Cardiac muscle cell (in vitro differentiated cells and primary cell): ENCODE measurements at places on chromosomes 1 and 21. TPM values are rescaled to one million over a fixed set of nuclear protein-coding genes. Genes with fewer than 3 reads are reported as not detected.
A peak's percentile ranks its signal among the peaks of the same experiment; 100 is the strongest.

WLS gene
- polyA plus RNA-seq: 113 and 125 TPM in 2 replicates

ETV3L gene
- polyA plus RNA-seq: not detected in 2 replicates

RNU1-3 gene
- 3.8 TPM in 1 of 2 replicates, not detected in the other for polyA plus RNA-seq

PIK3CD gene
- polyA plus RNA-seq: 3.0 and 6.5 TPM in 2 replicates

BCAN gene
- 0.23 and 0.39 TPM in 2 replicates for polyA plus RNA-seq

RIMS3 gene
- polyA plus RNA-seq: 29.1 and 29.7 TPM in 2 replicates

RGL1 gene
- 21.6 and 24.1 TPM in 2 replicates for polyA plus RNA-seq

TCHH gene
- polyA plus RNA-seq: not detected in 2 replicates

SPOCD1 gene
- 1.4 and 2.1 TPM in 2 replicates for polyA plus RNA-seq

ADAM30 gene
- polyA plus RNA-seq: not detected in 2 replicates

RGS18 gene
- not detected in 2 replicates for polyA plus RNA-seq

CBR1 gene
- 45.1 and 49.5 TPM in 2 replicates for polyA plus RNA-seq

PDE9A gene
- 6.8 and 12.5 TPM in 2 replicates for polyA plus RNA-seq

DNA sequence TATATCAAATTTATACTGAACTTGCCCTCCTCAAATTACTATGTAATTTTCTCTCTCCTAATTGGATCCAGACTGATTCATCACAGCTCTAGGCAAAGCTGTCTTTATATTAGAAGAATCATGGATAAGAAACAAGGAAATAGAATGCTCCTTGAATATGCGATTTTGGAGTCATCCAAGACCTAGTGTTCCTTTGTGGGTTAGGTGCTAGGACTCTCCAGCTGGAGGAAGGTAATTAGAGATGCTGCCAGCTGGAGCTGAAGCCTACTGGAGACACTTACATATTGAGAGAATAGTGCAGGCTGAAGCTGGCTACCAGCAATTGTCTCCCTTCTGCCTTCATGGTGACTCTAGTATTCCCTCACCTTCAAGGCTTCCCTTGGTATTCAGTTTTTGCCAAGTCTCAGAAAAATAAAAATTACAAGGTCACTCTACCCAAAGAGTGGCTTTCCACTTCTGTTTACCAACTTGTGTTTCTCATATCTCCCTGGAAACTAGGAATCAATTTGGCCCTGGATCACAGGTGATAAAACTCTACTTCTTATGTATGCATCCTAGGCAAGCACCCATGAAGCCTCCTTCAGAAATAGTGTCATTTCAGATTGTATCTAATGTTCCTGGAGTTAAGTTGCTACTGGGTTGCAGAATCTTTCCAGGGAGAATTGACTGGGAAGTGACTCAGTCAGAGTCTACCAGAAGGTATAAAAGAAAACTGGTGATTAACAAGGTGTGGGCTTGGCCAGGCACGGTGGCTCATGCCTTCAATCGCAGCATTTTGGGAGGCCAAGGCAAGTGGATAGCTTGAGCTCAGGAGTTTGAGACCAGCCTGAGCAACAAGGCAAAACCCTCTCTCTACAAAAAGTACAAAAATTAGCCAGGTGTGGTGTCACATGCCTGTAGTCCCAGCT lies 24.4 kb upstream of the DOCK7 start:
- no peak for DNase-seq

- no peak for DNase-seq
These were observed 119.6 kb downstream of the TMEM53 start for GRCh38 chr1:44554706-44555105.

DNA sequence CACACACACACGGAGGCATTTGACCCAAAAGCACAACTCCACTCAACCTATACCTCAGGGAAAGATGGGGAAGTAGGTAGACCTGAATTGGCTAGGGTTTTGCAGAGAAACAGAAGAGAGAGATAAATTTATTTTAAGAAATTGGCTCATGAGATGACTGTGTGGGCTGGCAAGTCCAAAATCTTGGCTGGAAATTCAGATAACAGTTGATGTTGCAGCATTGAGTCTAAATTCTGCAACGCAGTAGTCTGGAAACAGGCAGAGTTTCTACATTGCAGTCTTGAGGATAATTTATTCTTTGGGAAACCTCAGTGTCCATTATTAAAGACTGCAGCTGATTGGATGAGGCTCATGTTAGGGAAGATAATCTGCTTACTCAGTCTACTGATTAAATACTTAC lies 4.3 kb upstream of the LCE2B start:
- no peak for DNase-seq

GRCh38 chr21:42636520-42637266 lies 16.7 kb upstream of the PDE9A start:
- DNase-seq: peak; percentile 84

DNA sequence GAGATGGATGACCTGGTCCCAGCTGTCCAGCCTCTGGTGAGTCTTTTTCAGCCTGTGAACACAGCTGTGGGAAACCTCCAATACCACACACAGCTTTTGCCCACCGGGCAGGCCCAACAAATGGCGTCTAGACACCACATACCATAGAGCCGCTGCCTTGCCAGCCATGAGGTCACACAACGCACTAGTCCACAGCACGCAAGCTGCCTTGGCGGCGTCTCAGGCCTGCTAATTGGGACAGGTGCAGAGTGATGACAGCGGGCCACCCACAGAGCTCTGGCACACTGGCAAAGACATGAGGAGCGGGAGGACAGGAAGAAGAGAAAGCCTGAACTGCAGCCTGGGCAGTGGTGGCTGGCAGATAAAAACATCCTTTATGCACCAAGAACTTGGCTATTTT lies 125.5 kb downstream of the ADAMTS1 start:
- no peak for DNase-seq

DNA sequence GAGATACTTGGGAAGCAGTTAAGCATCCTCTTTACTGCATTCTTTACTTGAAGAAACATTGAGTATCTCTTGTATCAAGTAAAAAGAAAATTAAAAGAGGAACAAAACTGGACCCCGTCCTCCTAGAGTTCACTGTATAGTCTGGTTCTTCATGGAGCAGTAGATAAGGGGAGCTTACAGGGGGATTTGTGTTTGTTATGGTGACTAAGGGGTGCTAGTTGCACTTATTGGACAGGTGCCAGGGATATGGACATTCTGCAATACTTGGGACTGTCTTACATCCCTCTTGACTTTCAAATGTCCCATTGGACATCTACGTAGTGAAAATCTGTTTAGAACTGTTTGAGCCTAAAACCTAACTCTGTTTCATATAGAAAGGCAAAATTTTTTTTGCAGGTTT lies 67.2 kb downstream of the ALG14 start:
- DNase-seq: no peak

DNA sequence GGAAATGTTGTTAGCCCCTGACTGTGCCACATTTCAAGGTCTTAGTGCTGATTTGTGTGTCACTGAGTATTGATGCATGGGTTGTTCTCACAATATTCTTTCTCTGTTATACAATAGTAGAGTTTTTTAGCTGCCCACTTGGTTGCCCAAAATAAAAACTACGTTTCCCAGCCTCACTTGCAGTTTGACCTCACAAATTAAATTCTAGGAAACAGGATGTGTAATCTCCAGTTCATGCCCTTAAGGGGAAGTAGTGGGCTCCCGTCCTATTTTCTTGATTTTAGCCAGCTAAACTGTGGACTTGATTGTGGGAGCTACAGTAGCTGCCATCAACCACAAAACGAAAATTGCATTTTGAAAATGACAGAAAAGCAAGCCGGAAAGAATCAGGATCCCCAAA lies 27.3 kb upstream of the LAMC1 start:
- DNase-seq: no peak

DNA sequence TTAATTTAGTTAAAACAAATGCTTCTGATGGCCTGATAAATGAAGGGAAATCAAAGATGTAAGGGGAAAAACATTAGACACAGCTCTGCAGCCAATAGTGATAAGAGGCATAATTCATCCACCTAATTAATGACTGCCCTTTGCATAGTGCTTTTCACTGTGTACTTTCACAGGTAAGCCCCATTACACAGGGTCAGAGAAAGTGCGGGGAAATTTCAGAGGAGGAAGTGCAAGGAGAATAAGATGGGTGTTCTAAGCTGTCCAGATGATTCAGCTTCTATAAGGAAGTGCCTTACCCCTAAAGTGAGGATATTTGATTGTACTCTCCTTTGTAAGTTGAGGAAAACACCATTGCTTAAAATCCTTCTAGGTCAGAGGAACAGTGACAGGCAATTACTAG lies 88.0 kb downstream of the NR5A2 start:
- DNase-seq: no peak

DNA sequence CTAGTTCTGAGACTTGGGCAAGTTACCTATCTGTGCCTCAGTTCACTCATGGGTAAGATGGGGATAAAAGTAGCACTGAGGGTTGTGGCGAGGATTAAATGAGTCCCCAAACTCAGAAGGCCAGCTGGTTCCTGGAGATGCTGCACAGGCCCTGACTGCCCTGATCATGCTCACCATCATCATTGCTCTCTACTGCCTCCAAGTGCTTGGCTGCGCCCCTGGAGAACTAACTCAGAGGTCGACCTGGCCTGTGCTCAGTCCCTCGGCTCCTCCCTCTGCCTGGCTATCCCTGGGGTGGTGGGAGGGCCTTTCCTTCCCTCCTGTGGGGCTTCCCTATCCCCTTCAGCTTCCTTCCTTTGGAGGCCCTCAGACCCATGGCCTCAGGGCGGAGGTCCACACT lies 5.6 kb downstream of the SLC5A9 start:
- DNase-seq: peak; percentile 6

GRCh38 chr1:177786176-177786745 lies 183.6 kb downstream of the SEC16B start:
- no peak for DNase-seq

- no peak for DNase-seq
These were observed 68.3 kb upstream of the LAX1 start for GRCh38 chr1:203696673-203697072.

GRCh38 chr1:184881941-184882913 lies 92.1 kb downstream of the NIBAN1 start:
- DNase-seq: no peak

DNA sequence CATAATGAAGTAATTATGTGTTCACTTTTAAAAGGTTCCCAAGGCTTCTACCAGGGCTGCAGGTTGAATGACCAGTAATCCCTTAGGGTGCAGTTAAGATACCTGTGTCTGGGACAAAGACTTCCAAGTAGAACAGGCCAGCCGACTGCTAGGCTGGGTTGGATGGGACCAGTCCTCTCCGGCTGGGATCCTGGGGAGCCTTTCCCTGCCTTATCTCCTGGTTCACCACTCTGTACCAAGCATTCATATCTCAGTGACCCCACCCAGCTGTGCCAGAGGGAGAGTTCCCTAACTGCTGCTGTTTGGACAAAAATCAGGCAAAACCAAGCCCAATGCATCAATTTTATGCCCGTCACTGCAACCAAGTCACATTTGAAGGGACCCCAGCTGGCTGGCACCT lies 116.2 kb upstream of the ATP1A1 start:
- no peak for DNase-seq

GRCh38 chr1:175417316-175417715 lies 224.7 kb upstream of the KIAA0040 start:
- no peak for DNase-seq

GRCh38 chr1:7786795-7787194 lies 2.7 kb downstream of the PER3 start:
- DNase-seq: no peak

DNA sequence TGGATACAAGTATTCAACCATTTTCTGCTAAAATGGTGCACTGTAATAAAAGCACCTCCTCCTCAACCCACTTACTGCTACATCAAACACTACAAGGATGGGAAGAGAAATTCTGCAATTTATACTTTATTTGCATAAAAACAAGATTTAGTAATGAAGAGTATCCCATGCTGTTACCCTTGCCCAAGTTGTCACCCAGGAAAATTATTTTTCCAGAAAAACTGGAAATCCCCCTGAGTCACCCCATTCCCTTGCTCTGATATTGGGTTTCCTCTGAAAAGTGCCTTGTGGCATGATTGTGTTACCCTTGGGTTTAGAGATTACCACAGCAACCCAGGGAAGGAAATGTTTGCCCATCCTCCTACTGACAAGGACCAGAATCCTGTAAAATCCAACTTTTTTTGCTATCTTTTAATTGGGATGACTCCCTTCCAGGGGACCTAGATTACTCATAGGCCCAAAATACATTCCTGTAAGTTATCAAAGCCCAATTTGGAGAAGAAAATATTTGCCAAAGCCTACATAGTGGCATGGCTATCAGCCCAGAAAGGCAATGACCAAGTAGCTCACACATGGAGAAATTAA lies 16.5 kb upstream of the ZC3H11B start:
- peak; percentile 1 for DNase-seq

GRCh38 chr1:61636814-61637213 lies 88.1 kb downstream of the TM2D1 start:
- DNase-seq: no peak

- no peak for DNase-seq
These were observed 53.7 kb upstream of the CACYBP start for GRCh38 chr1:174946031-174946430.

DNA sequence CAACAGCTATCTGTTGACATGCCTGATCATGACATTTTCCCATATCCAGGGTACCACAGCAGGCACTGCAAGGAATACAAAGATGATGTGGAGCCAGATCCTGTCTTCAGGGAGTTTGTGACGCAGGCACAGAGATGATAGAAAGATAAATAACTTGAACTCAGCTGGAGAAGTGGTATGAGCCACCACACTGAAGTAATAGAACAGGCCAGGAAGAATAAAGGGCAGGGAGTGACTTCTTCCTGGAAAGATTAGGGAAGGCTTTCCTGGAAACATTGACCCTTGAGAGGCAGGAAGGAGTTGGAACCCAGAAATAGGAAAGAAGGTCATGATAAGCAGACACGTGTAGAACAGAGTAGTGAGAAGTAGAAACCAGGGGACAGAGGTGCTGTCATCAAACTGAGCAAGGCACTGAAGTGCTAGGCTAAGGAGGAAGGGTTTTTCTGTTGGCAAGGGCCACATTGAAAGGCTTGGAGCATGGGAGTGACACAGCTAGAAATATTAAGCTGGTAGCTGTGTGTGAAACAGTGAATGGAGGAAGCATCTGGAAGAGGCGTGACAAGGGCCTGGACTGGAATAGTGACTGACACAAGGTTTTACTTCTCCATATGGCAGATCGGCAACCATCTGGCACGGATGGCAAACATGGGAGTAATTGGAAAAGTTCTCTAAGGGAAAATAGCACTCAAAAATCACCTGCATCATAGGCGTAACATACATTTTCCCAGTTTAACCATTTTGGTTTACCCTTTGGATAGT lies 68.4 kb downstream of the AK5 start:
- DNase-seq: no peak

- peak; percentile 16 for DNase-seq
These were observed 876 bp downstream of the DENND2C start for GRCh38 chr1:114668784-114669561.

DNA sequence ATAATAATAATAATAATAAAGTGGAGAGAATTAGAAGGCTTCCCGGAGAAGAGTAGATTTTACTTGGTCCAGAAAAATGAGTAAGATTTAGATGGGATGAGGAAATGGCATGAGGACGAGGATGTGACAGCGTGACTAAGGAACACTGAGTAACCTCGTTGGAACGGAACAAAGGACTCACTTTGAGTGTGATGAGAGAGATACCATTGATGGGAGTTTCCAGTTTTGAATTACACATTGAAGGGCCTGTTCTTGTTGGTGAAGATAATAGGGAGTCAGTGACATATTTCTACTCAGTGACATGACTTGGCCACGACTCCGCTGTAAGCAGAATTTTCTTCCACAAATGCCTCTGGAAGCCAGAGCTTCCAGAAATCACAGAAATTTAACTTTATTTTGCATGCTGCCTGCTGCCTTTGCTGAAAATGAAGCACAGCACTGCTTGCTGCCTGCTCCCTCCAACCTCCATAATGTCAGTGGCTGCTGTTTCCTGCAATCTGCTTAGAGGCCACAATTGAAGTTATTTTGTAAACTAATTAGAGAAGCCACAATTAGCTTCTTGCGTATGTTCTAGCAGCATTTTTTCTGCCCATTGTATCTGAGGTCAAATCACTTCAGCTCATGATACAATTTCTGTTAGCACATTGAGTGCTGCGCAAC lies 33.7 kb upstream of the FBXO28 start:
- no peak for DNase-seq

- no peak for DNase-seq
These were observed 152.9 kb upstream of the DAB1 start for GRCh38 chr1:57576756-57577155.
